Tibial nerve (tissue), 4 donors: ENCODE measurements at places on chromosomes 4 and X.

GRCh38 chr4:14871676-14872430 lies 130.4 kb upstream of the CPEB2 start:
- DNase-seq, result no peak

- DNase-seq, result no peak
Measured at GRCh38 chr4:54403700-54404453, 174.8 kb downstream of the PDGFRA start.

DNA sequence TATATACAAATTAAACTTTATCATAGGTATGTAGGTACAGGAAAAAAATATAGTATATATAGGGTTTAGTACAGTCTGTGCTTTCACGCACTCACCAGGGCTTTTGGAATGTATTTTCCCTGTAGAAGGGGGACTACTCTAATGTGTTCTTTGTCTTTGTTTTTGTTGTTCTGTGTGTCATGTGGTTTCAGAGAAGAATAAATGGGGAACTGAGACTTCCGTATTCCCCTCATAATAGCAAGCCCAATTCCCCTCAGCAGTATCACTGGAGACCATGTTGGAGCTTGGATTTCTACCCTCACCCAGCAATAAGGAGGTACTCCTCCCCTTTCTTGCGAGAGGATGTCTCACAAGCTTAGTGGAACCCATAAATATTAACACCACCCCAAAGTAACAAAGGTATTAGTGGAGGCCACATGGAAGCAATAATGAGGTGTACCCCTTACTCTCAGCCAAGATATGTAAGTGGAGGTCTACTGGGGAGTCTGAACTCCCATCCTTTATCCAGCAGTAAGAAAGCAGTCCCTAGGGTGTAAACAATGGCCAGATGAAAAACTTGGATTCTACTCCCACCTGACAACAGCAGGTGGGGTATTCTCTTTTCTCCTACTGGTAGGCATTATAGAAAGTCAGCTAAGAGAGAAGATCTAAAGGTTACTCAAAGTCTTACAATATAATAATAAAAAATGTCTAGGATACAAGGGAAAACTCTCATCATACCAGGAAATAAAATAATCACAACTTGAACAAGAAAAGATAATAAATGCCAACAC lies 805.4 kb upstream of the GALNTL6 start:
- no peak for DNase-seq

DNA sequence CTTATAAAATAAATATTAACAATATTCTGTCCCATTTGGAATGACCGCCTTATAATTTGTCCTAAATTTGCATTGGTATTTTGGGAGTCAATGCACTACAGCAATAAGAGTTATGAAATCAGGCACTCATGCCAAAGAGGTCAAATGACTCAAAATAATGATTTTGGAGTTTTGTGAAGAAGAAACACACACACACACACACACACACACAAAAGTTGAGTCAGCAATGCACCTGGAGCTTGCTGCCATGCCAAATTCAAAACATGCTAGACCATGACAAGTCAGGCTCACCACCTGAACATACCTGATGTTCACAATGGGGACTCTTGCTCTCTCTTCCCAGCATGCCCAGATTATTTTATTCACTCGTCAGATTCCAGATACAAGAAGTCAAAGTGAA lies 56.7 kb downstream of the PROM1 start:
- no peak for DNase-seq

GRCh38 chr4:86970447-86971354 lies 35.9 kb downstream of the AFF1 start:
- no peak for DNase-seq

DNA sequence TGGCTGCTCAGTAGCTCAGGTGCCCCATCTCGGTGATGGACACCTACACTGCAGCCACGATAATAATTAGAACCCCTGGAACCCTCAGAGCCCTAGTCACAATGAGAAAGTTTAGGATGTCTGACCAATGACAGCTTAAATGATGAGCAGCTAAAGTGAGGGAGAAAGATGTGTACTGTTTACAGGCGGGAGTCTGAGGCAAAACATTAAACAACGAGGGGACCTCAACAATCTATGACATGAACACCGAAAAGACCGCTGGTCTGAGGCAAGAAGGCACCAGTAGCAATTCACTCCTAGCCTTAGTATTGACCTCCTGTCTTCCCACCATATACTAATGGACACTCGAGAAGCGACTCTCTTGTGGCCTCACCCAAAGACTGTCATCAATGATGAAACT lies 369.5 kb upstream of the SMIM31 start:
- DNase-seq, result no peak
